ENCODE measurements at places on chromosomes 12 and 14.

DNA sequence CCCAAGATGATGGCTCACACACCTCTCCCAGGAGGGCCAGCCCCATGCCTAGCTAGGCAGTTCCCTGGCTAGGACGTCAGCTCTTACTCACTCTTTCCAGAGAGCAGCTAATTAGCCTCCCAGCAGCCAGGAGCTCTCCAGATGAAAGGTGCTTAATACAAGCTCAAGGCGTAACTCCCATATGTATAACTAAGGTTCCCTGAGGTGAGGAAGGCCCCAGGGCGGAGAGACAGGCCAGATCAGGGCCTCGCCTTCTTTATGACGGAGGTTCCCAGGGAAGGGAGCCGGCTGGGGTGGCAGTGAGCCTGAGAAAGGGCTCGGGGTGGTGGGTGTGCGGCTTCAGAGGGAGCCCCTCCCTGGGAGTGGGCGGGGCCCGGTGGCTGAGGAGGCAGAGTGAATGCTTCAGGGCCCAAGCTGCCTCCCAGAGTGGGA lies 26.4 kb upstream of the ZFP36L1 start:
- DNase-seq = no peak

DNA sequence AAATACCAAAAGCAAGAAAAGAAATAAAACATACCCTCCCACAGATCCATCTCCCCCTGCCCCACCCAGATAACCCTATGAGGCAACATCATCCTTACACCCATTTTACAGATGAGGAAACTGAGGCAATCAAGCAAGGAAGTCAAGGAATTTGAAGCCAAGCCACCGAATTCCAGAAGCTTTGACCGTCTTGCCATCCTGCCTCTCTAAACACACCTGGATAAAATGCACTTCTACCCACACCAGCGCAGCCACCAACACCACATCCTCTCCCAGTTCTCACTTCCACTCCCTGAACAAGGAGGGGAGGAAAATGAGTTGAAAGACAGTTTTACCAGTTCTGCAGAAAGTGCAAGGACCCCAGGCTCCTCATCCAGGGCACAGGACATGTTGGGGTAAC lies 13.6 kb downstream of the CMKLR1 start:
- no peak for DNase-seq

GRCh38 chr14:76904740-76905569 lies 78.7 kb downstream of the LRRC74A start:
- peak; percentile 73 for DNase-seq

GRCh38 chr14:44453433-44454171 lies 53.5 kb downstream of the FSCB start:
- no peak for DNase-seq

GRCh38 chr14:66069830-66070541 lies 416.2 kb upstream of the CCDC196 start:
- no peak for DNase-seq

DNA sequence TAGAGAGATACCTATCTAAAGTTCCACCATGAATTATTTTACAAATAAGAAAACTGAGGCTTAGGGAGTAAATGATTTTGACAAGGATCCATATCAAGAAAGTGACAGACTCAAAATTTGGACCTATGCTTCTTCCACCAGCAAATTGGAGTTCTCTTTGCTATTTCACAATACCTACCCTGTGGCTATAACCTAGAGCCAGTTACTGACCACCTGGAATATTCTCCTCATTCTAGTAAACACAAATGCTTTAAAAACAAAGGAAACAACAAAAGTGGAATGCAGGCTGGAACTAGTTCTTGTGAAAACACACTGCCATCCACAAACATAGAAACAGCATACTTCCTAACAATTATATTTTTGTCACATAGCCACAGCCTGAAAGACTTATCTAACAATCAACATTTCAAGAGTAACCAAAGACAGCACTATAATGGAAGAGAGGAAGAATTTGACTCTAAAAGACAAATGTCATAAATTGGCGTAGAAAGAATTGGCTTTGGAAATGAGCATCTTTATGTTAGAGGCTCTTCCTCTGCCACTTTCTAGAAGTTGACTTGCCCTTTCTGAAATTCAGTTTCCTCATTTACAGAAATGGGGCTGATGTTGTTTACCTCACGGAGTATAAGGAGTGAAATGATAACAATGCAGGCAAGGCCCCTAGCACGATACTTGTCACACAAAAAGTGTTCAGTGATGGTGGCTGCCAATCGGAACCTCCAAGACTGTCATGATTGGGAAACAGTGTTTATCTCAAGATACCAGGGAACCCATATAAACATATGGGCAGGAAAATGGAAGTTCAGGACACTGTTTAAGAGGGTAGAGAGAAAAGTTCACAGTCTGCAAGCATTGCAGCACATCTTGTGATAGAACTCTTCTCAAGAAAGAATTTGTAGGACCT lies 138.6 kb upstream of the LGR5 start:
- no peak for DNase-seq

- no peak for DNase-seq
Observed at GRCh38 chr14:64447876-64448670, 17.2 kb upstream of the AKAP5 start.

DNA sequence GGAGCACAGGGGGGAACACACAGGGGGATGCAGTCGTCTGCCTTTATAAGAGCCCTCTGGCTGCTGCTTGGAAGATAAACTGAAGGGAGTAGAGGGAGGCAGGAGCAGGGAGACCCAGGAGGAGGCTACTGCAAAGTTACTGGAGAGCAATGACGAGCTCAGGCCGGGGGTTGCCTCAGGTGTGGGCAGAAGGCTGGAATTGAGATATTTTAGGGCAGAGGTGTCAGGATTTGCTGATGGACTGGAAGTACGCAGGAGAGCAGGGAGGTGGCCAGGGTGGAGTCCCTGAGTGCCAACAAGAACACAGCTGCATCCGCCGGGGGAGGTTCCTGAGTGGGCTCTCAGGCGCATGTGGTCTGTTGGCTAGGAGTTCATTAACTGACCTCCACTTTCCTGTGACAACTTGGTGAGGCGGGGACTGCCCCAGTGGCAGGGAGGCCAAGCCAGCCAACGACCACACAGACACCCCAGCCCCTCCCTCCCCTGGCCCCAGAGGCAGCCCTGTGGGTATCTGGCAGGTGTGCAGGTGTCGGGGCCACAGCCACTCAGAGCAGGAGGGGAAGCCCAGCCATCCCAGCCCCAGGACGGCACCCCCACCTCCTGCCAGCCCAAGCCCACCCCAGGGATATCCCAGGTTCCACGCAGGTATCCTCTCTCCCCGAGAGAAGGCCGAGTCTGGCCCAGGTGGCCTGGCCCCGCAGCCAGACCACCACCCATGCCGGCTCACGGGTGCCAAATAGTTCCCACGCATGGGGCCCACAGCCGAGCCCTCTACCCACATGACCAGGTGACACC lies 85.4 kb downstream of the NCOR2 start:
- DNase-seq = no peak

- DNase-seq = no peak
Observed at GRCh38 chr14:36845356-36846012, 183.8 kb downstream of the PAX9 start.

DNA sequence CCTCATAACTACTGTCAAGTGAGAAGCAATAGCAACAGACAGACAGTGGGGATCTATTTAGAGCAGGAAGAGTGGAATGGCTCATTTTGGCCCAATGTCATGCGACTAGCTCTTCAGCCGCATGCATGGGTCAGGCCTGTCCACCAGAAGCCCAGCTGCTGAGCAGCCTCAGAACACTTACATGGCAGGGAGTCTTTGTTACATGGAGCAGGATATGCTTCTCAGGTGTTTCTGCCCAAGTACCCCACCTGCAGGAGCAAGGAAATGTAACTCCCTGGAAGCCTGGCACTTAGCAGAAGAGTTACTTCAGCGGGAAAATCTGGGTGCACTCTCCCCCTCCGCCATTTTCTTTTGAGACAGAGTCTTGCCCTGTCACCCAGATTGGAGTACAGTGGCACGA lies 73.5 kb upstream of the ARHGAP5 start:
- no peak for DNase-seq

All from stimulated activated CD4-positive, alpha-beta T cell treated with anti-CD3 and anti-CD28 coated beads, Interleukin-1b, Interleukin-23, amount 100 ng/mL, for 4 hours (primary cell).